ENCODE measurements at places on chromosomes 16 and 17. TPM values are rescaled to one million over a fixed set of nuclear protein-coding genes. Genes with fewer than 3 reads are reported as not detected.

DNA sequence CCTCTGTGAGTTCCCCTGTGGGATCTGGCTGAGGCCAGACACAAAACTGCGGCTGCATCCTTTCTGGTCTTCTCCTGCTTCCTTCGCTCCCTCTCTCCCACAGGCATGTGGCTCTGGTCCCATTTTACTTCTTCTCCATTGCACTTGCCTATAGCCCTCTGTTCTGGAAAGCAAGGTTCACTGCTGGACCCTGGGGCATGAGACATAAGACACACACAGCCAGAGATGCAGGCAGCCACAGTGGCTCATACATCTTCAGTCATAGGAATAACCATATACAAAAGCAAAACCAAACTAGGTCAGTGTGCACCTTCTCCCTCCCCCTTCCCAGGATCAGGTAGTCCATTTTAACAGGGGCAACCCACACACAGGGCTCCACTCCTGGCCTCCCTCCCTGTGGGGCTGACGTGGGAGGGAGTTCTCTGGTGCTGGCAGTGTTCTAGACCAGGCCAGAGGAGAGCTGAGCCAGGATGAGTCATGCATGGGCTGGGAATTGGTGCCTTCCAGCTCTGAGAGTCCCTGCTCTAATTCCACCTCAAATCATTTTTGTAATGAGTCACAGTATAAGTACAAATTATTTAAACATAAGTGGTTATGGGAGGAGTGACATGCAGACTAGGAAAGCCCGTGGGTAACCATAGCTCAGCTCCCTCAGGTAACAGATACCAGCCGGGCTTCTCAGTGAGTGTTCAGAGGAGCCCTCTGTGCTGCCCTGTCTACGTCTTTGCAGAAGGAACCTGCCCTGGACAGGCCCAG, 58.0 kb downstream of the ASIC2 start:
- peak; percentile 48 for DNase-seq

DNA sequence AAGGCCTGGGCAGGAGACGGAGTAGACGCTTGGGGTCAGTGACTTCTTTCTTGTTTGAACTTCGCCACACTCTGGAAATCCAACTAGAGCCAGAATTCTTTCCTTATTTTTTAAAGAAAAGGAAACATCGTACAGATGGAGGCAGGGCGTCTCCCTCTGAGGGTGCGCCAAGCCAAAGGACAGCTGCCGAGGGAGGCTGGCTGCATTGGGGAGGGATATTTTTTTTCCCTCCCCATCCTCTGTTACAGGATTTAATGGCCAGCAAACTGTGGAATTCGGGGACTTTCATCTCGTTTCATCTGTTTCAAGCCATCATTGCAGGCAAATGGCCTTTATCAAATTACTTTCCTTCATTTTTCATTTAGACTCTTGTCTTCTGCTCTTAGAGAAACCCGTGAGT, 15.9 kb downstream of the CDK5R1 start:
- no peak for DNase-seq

- no peak for DNase-seq
Observed at GRCh38 chr17:56653877-56654276, 60.4 kb downstream of the NOG start.

- DNase-seq = no peak
Observed at GRCh38 chr16:17526956-17527937, 56.5 kb upstream of the XYLT1 start.

- no peak for DNase-seq
Observed at GRCh38 chr17:68382582-68383085, 74.7 kb downstream of the WIPI1 start.

DNA sequence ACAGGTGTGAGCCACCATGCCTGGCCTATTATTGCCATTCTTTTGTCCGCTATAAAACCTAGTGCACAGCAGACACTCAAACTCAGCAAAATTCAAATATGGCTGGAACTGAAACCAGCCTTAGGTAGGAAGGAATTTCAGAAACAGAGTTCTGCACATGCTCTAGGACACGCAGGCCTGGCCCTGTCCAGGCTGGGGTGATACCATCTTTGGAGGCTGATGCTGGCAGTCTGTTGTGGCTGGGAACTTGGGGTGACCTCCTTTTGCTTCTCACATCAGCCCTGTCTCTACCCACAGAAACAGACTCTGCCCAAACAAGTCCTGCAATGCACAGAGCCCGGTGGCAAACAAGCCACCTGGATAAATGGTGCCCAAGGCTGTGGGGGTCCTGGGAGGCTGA, 12.6 kb upstream of the KIFC3 start:
- no peak for DNase-seq

GRCh38 chr17:39361064-39361463, 40.4 kb downstream of the FBXL20 start:
- no peak for DNase-seq

DNA sequence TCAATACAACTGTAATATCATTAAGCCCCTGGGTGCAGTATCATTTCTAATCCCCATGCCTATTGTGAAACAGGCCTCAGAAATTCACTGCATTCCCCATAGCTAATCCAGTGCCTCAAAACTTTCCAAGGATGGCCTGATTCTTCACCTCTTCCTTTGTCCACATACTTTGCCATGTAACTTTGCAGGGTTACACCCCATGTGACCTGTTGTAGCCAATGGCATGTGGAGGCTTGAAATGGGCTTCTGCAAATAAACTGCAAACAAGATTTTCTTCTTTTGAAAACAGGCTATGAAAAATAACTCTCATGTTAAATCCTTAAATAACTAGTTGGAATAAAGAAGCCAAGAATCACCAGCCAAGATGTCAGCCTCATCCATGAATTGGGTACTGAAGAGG, 35.9 kb downstream of the ABCA10 start:
- DNase-seq = no peak

DNA sequence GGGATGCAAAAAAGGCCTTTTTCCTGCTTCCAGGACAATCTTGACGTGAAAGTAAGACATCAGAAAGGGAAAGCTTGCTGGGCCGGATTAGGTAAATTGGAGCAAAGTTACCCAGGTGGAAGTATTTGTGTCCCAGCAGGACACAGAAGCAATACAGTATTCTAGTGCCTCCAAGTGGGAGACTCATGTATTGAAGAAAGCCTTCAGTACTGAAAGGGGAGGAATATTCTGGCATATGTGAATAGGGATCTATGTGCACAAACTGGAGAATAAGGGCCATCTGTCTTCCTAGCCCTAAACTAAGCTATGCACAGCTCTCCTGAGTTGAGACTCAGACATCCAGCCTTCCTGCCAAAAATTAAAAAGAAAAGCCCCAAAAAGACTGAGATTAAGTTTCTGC, 327.3 kb upstream of the CDH8 start:
- DNase-seq = no peak

DNA sequence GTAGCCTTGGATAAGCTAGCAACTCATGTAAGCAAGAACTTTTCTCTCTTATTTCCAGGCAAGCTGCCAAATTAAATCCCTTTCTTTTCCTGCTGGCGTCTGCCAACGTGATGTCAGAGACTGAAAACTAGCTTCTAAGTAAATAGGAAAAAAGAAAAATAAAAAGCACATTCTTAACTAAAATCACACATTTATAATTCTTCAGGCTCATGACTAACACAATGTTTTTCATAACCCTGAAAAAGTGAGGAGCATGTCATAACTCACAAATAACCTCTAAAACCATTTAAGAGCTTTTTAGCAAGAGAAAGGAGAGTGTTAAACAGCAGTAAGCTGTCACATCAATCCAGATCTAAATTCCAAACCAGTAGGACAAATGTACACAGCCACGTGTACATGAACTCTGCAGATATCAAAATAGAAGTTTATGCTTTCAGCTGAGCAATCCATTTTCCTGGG, 110.0 kb downstream of the N4BP1 start:
- peak; percentile 58 for DNase-seq

DNA sequence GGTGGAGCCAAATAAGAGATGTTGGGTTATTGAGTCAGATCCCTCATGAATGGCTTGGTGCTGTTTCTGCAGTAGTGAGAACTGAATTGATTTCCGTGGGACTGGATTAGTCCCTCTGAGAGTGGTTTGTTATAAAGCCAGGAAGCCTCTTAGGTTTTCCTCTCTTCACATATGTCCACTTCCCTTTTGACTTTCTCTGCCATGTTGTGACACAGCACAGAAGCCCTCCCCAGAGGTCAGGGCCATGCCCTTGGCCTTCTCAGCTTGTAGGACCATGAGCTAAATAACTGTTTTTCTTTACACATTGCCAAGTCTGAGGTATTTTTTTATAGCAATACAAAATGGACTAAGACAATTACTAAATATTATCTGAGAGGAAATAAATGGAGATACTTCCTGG, 10.3 kb upstream of the HAPSTR1 start:
- no peak for DNase-seq

DNA sequence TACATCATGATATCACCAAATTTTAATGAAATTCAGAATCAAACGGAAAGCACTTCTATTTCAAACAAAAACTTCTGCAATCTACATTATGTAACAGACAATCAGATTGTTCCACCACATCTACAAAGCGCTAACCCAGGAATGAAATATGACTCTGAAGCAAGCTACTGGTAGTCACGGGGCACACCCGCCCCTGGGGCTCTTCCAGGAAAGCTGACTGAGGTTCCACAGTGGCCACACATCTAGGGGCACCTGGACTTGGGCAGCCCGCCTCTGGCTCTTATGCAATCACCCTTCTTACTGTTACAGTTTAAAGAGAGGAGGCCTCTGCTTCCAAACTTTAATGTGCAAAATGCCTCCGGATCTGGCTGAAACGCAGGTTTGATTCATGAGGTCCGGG, 27.5 kb downstream of the ZCCHC14 start:
- DNase-seq = peak; percentile 76

- DNase-seq = peak; percentile 66
Observed at GRCh38 chr17:49260011-49260816, 29.6 kb upstream of the PHOSPHO1 start.

- no peak for DNase-seq
Observed at GRCh38 chr17:57357830-57358430, 101.6 kb downstream of the MSI2 start.

MEOX1 gene
- total RNA-seq = 12.0 TPM

SPNS3 gene
- total RNA-seq = 2.2 TPM

OR2C1 gene
- total RNA-seq = 0.15 TPM

AATF gene
- total RNA-seq = 25.9 TPM

SCARF1 gene
- total RNA-seq = 18.8 TPM

ZSCAN10 gene
- total RNA-seq = not detected

KIF19 gene
- total RNA-seq = 1.5 TPM
